ENCODE measurements at places on chromosomes 13 and 19.

- no peak for DNase-seq
These were observed 49.3 kb upstream of the TDRD3 start for GRCh38 chr13:60347690-60348089.

GRCh38 chr13:39385154-39385553, 217.8 kb downstream of the LHFPL6 start:
- no peak for DNase-seq

DNA sequence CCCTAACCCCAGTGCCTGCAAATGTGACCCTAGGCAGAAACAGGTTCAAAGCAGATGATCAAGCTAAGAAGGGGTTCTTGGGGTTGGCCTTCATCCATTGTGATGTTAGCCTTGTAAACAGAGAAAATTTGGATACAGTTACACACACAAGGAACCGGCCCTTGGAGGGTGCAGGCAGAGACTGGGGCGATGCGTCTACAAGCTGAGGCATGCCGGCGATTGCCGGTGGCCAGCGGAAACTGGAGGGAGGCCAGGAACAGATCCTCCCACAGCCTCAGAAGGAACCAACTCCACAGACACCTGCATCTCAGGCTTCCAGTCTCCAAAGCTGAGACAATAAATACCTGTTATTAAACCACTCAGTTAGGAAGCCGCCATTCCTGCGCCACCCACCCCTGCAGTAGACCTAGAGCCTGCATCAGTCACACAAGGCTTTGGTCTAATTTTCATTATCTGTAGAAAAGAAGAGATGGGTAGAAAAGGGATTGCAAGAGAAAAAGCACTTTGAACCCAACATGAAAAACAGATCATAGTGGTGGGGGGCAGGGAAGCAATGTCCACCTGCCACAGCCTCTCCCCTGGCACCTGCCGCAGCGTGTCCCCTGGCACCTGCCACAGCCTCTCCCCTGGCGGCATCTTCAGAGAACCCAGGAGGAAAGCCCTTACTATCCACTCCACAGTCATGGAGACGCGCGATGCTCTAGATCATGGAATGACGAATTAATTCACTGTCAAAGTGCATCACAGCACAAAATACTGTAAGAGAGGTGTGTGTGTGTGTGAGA, 119.7 kb upstream of the SOX1 start:
- no peak for DNase-seq

DNA sequence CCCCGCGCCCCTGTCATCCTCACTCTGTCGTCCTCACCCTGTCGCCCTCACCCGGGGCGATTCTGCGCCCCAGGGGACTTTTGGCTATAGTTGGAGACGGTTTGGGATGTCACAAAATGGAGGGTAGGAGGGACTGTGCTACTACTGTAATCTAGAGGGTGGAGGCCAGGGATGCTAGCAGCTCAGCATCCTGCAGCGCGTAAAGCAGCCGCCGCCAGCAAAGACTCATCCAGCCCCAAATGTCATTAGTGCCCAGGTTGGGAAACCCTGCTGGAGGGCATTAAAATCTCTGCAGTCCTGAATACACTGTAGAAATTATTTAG, 362 bp downstream of the ZNF557 start:
- DNase-seq = no peak

GRCh38 chr19:2650515-2650914, 52.0 kb downstream of the GNG7 start:
- no peak for DNase-seq

DNA sequence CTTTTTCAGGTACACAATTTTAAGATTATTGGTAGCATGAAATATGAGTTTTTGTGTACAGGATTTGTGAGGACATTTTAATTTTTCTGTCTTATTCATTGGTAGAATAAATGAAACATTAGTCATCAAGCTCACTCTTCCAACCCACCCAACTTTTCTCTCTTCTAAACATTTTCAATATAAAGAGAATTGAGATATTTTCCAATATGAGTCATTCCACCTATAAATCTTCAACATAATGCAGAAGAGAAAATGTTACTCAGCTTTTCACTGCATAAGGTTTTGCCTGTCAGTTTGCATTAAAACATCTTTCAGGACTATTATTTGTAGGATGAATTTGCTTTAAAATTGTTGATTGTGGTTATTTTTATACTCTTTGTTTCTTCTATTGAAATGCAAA, 330.7 kb downstream of the PCDH20 start:
- no peak for DNase-seq

DNA sequence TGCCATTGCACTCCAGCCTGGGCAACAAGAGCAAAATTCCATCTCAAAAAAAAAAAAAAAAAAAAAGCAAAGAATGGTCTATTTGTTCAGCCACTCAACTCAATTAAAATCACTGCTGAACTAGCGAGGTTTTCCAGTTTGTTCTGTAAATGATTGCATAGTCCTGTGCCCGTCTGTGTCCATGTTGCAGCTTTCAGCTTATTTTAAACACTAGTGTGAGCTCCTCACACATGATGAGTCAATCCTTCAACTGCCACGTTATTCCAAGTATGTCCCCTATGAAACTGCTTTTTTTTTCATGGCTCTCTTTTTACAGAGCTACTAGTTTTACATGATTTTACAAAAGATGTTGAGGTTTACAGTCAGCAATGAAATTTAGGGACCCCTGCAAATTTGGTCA, 12.2 kb downstream of the SUGP2 start:
- DNase-seq = no peak

DNA sequence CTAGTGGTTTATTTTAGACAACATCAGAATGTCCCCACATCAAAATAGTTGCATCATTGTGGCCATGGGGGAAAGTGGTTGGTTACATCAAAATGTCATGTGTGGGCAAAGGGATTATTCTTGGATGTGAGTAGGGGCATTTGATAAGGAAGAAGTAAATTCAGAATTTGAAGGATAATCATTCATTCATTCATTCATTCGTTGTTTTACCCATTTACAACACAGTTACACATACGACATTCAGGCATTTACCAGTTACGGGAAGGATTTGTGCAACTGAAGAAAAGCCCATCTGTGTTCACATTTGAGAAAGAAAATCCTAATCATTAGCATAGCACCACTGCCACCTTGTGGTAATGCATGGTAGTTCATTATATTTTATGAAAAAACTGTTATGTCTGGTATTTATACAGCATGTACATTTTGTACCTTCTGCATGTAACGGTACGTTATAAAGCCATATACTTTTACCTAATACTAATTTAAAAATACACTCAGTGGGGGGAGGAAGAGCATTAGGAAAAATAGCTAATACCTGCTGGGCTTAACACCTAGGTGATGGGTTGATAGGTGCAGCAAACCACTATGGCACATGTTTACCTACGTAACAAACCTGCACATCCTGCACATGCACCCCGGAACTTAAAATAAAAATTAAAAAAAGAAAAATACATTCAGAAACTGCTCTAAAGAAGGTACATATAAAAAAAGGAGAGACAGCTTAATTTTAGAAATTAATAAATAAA, 62.1 kb downstream of the DGKH start:
- peak; percentile 4 for DNase-seq

- DNase-seq = no peak
These were observed 16.9 kb upstream of the TFDP1 start for GRCh38 chr13:113567681-113568080.

DNA sequence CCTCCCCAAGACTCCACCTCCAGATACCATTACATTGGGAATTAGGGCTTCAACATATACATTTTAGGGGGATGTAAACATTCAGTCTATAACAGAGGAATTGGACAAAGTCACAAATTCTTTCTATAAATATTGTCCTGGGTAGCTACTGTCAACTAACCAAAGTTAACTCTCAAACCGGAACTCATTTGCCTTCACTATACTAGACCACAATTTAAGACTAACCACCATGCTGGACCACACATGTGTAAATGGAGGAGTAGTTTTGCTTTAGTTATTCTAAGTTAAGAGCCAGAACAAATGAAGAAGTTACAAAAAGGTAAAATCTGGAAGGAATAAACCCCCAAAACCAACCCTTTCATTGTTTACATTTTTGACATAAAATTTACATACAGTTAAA, 222.8 kb downstream of the NDFIP2 start:
- no peak for DNase-seq
